Stimulated activated CD8-positive, alpha-beta memory T cell treated with anti-CD3 and anti-CD28 coated beads, Interleukin-2, amount 100 ng/mL, for 48 hours (primary cell): ENCODE measurements at places on chromosomes 1 and 21.

GRCh38 chr1:198597690-198598430 is 41.0 kb upstream of the PTPRC start:
- no peak for DNase-seq

GRCh38 chr1:39398278-39399021 is 93.0 kb upstream of the BMP8A start:
- DNase-seq = no peak

- DNase-seq = no peak
These were observed 72.5 kb downstream of the ANGPTL1 start for GRCh38 chr1:178798232-178798861.

GRCh38 chr1:21931171-21932093 is 5.7 kb downstream of the HSPG2 start:
- DNase-seq = no peak

DNA sequence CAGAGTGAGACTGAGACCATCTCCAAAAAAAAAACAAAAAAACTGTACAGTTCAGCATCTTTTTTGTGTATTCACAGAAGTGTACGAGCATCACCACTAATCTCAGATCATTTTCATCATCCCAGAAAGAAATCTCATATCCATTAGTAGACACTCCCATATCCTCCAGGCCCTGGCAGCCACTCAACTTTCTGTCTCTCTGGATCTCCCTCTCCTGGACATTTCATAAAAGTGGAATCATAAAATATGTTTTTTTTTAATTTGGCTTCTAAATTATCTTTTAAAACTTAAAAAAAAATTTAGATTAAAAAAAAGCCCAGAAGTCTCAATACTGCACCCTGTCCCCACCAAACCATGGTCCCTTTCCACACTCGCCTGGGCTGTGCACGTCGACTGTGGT is 22.1 kb downstream of the RIPPLY3 start:
- DNase-seq = no peak

DNA sequence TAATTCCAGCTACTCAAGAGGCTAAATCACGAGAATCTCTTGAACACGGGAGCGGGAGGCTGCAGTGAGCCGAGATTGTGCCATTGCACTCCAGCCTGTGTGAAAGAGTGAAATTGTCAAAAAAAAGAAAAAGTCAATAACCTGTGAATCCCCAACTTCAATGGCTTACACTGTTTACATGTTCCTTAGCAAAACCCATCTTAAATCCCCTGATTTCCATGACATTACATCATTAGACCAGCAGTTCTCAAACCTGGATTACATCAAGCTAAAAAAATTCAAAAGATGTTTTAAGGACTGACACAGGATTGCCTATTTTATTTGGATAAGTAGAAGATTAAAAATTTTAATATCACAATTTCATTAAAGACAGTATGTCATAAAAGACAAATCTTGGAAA is 12.4 kb downstream of the GPBP1L1 start:
- no peak for DNase-seq

- DNase-seq = no peak
These were observed at the start of gene SHCBP1L for GRCh38 chr1:182952677-182953444. TSS of gene SHCBP1L (minus strand) at chr1:182953166. CDS start at chr1:182953133, 33 bp downstream.

GRCh38 chr21:36964827-36965719 is 1.4 kb downstream of the HLCS start:
- DNase-seq = no peak

GRCh38 chr1:154712166-154712810 is 104.3 kb upstream of the ADAR start:
- DNase-seq = no peak

- no peak for DNase-seq
These were observed 292.5 kb downstream of the NCAM2 start for GRCh38 chr21:21290751-21291150.

GRCh38 chr1:10781137-10781536 is 15.3 kb downstream of the CASZ1 start:
- DNase-seq = no peak

DNA sequence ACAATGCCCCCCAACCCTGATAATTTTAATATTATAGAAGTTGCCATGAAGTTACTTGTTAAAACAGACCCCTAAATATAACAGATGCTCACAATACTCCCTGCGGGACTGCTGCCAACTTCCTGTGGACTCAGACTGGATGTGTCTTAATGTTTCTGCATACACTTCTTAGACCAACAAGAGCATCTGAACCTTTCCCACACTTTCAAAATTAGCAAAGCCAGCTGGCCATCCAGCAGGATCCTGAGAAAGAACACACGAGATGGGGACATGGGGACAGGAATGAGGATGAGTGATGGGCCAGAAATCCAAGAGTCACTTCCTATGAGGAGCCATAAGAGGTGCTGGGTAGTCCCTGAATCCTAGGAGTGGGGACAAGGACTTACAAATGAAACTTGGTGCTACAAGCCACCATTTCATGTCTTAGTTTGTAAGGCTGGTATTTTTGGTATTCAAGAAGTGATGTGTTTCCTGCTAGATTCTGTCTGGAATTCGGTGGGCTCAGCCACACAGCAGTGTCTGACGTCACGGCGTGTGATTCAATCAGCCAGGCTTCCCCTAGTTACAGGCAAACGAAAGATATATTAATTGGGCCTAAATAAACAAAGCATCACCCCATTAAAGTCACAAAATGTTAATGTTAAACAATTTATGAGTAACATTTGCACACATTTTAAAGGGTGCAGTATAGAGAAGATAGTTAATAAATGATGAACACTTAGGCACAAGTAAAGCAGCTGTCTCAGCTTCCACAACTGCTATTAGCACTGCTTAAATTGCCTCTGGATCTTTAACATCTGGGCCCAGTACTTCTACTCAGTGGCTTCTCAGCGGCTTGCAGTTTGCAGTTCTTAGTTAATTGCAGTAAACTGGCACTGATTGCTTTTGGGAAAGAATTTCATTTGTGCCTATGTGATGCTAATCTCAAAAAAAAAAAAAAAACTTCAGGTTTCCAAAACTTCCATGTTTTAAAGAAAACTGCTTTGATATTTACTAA is 41.2 kb upstream of the RGS8 start:
- no peak for DNase-seq

DNA sequence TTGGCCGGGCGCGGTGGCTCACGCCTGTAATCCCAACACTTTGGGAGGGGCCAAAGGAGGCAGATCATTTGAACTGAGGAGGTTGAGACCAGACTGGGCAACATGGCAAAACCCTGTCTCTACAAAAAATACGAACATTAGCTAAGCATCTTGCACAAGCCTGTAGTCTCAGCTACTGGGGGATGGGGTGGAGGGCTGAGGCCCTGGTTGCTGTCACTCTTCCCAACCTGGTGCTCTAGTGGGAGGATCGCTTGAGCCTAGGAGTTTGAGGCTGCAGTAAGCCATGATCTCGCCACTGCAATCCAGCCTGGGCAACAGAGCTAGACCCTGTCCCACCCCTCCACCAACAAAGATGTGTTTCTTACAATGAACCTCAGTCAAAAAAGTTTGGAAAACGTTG is 2.8 kb downstream of the PHGDH start:
- DNase-seq = no peak
